ENCODE measurements at places on chromosomes 11 and 22.
A peak's percentile ranks its signal among the peaks of the same experiment; 100 is the strongest.

DNA sequence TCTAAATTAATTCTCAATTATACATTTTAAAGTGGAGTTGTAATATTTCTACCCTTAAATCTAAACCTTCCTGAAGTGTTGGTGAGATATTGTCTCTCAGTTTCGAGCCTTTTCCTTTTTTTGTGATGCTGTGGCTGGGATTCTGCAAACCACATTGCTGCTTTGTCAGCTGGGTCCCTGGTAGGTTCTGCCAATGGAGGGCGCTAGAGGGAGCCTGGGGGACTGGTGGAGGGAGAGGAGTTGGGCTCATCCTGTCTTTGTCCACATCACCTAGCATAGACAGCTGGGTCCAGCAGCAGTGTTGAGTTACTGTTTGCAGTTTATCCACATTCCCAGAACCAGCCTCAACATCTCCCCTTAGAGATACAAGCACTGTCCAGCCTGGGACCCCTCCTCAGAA lies 41.0 kb downstream of the TRAF6 start:
- no peak for DNase-seq

DNA sequence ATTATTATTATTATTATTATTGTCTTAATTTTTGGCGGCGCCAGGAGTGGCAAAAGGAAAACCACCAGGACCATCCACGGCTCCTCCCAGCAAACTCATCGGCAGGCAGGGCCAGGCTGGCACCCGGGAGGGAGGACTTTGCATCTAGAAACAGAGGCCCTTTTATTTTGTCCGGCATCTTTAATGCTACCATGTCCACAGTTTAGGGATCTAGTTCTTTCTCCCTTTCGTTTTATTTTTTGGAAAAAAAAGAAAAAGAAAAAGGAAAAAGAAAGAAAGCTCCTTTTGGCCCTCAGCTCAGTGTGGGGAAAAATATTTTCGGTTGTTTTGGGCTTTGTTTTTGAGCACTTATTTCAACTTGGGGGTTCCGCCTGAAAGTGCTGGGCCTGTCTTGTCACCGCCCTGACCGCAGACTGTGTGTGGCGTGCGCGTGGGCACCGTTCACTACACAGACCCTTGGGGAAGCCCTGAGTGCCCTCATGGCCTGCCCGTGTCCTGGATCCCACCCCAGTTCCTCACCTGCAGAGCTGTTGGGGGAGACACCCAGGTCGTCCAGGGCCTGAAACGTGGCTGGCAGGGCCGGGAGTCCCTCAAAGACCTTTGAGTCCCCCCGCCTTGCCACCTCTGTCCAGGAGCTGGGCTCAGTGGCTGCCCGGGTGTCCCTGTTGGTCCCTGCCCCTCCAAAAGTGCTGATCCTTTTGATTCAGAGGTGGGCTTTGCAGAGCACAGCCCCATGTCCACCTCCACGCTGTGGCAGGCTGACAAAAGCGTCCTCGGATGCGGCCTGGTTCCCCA lies 69.1 kb upstream of the PPARA start:
- DNase-seq, result peak; percentile 43

DNA sequence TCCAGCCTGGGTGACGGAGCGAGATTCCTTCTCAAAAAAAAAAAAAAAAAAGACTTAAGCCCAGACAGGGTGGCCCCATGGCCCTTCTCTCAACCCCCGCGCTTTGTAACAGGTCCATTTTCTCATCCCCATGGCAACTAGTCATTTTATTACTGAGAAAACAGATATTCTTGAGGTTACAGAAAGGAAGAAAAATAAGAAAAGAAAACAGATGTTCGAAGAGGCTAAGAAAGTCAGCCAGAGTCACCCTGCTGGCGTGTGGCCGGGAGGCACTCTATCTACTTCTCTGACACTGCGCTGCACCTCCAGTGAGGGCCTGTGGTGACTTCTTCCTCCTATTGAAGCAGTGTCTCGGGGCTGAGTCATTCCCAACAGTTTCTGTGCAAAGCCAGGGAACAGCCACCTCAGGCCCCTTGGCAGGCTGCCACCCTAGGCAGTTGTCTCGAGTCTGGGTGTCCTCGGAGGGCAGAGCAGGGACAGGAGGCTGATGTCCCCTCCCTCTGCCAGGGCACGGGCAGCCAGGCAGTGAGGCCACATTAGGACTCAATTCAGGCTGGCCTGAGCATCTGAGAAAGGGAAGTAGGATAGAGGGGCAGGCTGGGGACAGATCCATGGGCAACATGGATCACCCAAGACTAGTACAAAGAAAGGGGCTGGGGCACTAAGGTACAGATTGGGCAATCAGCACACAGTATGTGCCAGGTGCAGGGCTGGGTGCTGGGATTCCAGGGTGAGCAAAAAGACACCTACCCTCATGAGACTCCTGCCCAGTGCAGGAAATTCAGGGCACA lies 16.4 kb upstream of the SYVN1 start:
- peak; percentile 71 for DNase-seq

- DNase-seq, result no peak
These were observed 6.5 kb downstream of the MYBPC3 start for GRCh38 chr11:47345890-47346563.
